ENCODE measurements at places on chromosomes 1 and 21. TPM values are rescaled to one million over a fixed set of nuclear protein-coding genes. Genes with fewer than 3 reads are reported as not detected.

OR14K1 gene
- not detected for total RNA-seq

OLIG2 gene
- total RNA-seq = not detected

WNT9A gene
- 1.3 TPM for total RNA-seq

BNIPL gene
- total RNA-seq = 0.26 TPM

TGFB2 gene
- total RNA-seq = 56.9 TPM

IPO13 gene
- total RNA-seq = 24.6 TPM

DNASE2B gene
- not detected for total RNA-seq

FOXD2 gene
- total RNA-seq = 0.10 TPM

NCAM2 gene
- total RNA-seq = 9.1 TPM

ADGRL4 gene
- 34.7 TPM for total RNA-seq

CELA3A gene
- total RNA-seq = not detected

OR2T33 gene
- not detected for total RNA-seq

ZBTB8B gene
- total RNA-seq = 0.07 TPM

KCNQ4 gene
- total RNA-seq = 0.53 TPM

UBXN10 gene
- total RNA-seq = not detected

TNFSF18 gene
- 0.46 TPM for total RNA-seq

LDLRAD1 gene
- total RNA-seq = not detected

MMP23B gene
- 8.2 TPM for total RNA-seq

POLR3C gene
- 22.6 TPM for total RNA-seq

PLA2G2C gene
- total RNA-seq = not detected

ALPL gene
- total RNA-seq = 0.36 TPM

NLRP3 gene
- total RNA-seq = 0.33 TPM

TRIM46 gene
- total RNA-seq = 5.2 TPM

GJB3 gene
- total RNA-seq = not detected

TEX35 gene
- total RNA-seq = not detected

TRIM67 gene
- total RNA-seq = 0.39 TPM

CFAP107 gene
- total RNA-seq = not detected

CELA3B gene
- total RNA-seq = not detected

PSRC1 gene
- total RNA-seq = 1.8 TPM

Measured in smooth muscle cell of the pulmonary artery (primary cell).